ENCODE measurements at places on chromosomes 13 and 19.

- no peak for DNase-seq
Observed at GRCh38 chr19:2076526-2076944, 19.6 kb downstream of the MOB3A start.

DNA sequence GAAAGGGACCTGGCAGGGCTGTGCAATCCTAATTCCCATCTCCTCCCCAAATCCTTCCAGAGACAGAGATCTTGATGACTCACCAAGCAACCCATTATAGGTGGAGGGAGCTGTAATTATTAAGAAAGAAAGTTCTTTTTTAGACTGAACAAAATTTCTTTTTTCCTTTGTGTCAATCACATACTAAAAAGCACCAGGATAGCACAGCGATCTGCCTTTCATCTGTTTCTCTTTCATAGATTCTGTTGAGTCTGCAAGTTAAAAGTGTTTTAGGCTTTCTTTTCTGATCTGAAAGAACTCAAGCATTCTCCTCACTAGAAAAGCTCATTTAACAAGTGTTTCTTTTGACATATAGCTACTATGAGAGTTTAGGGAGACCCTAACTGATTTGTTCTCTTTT is 222.8 kb downstream of the DCT start:
- DNase-seq: no peak

- DNase-seq: no peak
Observed at GRCh38 chr19:1434577-1435060, 3.6 kb upstream of the RPS15 start.

- DNase-seq: no peak
Observed at GRCh38 chr13:72444999-72445398, 282.4 kb downstream of the MZT1 start.

- no peak for DNase-seq
Observed at GRCh38 chr19:21474671-21475181, 30.7 kb upstream of the ZNF429 start.

- DNase-seq: no peak
Observed at GRCh38 chr13:105984236-105984635, 551.2 kb downstream of the EFNB2 start.

DNA sequence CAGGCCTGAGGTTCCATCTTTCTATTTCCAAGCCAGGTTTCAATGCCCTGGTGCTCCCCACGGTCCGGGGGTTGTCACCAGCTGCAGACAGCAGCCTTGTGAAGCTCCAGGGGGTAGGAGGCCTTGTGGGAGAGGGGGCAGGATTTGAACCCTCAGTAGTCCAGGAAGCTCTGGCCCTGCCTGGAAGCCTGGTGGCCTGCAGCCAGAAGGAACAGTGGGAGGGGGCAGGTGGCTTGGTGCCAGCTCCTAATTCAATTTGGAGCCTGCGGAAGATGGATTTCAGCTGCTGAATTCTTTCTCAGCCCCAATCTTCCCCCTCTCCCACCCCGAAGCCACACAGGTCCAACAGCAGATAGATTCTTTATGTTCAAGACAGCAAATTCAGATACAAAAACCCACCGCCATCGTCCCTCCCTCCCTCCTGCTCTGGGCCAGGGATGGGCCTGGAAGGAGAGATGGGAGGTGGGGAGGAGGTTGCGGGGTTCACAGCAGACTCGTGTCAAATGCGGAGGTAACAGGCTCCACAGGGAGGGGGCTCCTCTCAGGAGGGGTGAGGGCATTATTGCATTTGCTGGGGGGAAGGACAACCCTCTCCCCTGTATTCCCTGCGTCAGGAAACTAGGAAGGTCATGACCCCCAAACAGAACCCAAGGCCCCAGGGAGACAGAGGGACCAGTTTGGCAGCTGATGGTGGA is 2.4 kb upstream of the PTGER1 start:
- no peak for DNase-seq

GRCh38 chr19:58513694-58514563 is 2.1 kb upstream of the SLC27A5 start:
- DNase-seq: peak; percentile 84

DNA sequence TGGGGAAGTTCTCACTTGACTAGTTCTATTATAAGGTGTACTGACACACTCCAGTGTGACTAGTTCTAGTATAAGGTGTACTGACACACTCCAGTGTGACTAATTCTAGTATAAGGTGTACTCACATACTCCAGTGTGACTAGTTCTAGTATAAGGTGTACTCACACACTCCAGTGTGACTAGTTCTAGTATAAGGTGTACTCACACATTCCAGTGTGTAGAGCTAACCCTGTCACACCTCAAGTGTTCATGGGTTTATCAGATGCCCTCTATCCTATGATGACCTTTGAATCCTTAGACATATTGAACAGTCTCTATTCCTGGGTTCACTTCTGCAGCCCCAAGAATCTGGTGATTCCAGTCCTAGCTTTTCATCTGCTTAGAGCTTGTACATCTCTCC is 54.6 kb upstream of the MYO16 start:
- no peak for DNase-seq

- no peak for DNase-seq
Observed at GRCh38 chr13:104805346-104805745, 1730.1 kb downstream of the EFNB2 start.

- no peak for DNase-seq
Observed at GRCh38 chr19:5250127-5250659, 90.4 kb downstream of the PTPRS start.

- no peak for DNase-seq
Observed at GRCh38 chr13:108828086-108828815, 198.8 kb downstream of the MYO16 start.

- no peak for DNase-seq
Observed at GRCh38 chr19:16074488-16075365, 1.6 kb upstream of the TPM4 start.

DNA sequence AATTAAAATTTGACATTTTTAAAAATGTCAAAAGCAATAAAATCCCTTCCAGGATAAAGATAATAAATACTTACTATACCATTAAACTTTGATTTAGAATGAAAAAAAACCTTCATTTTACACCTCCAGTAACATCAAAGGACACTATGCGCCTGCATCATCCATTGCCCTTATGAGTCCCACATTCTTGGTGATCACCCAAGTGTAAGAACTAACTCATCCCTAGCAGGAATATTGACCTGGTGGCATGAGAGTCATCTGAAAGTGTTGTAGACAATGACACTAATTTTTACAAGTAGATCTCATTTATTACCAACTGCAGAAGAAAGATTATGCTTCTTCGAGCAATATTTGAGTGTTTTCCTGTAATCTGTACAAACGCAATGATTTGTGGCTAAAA is 1128.9 kb downstream of the EFNB2 start:
- DNase-seq: no peak

GRCh38 chr19:56547535-56547934 is 8.8 kb downstream of the ZFP28 start:
- DNase-seq: no peak

- no peak for DNase-seq
Observed at GRCh38 chr19:33248954-33249613, 23.4 kb upstream of the SLC7A10 start.

GRCh38 chr19:58218899-58219298 is 9.8 kb upstream of the ZNF544 start:
- no peak for DNase-seq

DNA sequence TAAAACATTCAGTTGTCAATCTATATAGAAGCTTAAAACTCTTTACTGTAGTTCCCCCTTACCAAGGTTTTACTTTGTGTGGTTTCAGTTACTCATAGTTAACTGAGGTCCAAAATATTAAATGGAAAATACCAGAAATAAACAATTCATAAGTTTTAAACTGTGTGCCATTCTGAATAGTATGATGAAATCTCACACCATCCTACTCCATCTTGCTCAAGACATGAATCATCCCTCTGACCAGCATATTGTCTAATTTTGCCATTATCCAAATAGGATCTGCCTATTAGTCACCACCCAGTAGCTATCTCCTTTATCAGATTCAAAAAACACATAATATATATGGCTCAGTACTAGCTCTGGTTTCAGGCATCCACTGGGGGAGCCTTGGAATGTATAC is 22.4 kb downstream of the ZNF571 start:
- DNase-seq: no peak

GRCh38 chr13:86892330-86892729 is 778.8 kb upstream of the SLITRK5 start:
- no peak for DNase-seq

- DNase-seq: no peak
Observed at GRCh38 chr13:49265822-49266221, 18.1 kb downstream of the CDADC1 start.

GRCh38 chr19:1935484-1936208 is 5.3 kb upstream of the CSNK1G2 start:
- DNase-seq: peak; percentile 5

GRCh38 chr13:101398920-101399319 is 17.4 kb downstream of the NALCN start:
- DNase-seq: no peak

DNA sequence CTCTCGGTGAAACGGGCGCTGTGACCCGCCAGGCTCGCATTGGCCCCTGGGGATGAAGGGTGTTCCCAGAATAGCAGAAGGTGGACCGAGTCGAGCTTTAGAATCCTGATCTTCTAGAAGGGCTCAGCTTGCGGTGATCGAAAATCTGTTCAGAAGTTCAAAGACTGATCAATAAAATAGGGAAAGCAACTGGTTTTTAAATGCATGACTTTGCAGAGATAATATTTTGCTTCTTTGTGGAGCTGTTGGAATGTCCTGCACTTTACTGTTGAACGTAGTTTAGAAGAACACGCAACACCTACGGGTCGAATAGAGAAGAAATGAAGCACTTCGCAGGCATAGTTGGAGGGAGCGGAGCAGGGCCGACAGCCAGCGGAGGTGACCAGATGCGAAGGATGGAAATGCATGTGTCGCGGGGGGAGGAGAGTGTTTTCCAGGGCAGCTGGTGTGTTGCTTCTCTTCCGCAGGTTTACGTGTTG is 766 bp downstream of the CEBPG start:
- DNase-seq: peak; percentile 85

DNA sequence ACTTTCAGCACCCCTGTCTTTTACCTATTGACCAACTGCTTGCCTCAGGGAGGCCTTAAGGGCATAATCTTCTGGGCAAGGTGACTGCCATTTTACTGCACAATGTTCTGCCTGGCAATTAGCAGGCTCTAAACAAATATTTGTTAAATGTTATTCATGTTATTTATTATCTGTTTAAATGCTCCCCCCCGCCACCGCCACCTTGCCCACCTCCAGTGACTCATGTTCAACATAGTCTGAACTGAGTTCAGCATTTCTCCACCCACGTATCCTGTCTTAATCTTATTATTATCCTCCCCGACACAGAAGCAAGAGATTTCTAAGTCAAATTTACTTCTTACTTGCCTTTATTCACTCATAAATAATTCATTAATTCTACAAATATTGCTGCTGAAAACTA is 144.8 kb downstream of the LIG4 start:
- no peak for DNase-seq

- peak; percentile 70 for DNase-seq
Observed at GRCh38 chr13:94435604-94436226, 43.8 kb downstream of the DCT start.

- no peak for DNase-seq
Observed at GRCh38 chr13:43493496-43494000, 293.2 kb downstream of the ENOX1 start.

- no peak for DNase-seq
Observed at GRCh38 chr19:1324806-1325567, 39.3 kb downstream of the EFNA2 start.

DNA sequence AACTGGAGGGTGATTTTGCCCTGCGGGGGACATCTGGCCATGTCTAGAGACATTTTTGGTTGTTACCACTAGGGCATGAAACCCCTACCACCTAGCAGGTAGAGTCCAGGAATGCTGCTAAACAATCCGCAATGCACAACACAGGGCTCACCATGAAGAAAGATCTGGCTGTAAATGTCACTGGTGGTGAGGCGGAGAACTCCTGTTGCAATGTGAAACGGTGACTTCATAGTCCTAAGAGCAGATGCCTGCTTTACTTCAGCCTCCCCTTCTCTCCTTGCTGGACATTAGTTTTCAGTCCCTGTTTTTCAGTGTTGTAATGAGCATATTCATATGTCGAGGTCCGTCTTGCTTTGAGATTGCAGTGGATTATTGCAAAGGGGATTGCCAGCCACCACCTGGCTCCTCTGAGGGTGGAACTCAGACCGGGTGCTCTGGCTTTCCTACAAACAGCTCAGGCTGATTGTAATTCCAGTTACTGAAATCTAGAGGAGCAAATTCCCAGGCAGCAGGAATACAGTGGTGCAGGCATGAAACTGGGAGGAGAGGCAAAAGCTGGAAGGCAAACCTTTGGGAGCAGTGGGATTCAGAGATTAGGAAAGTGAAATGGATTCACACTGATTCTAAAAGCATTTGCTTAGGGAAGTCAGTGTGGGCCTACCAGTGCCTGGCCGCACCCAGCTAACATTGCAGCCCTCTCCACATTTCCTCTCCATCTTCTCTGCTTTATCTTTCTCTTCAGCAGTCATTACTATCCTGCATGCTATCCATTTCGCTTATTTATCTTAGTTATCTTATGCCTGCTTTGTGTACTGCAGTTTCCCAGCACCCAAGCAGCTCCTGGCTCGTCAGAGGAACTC is 76.1 kb upstream of the PCDH8 start:
- no peak for DNase-seq

GRCh38 chr19:21256722-21257121 is 72.5 kb downstream of the ZNF708 start:
- no peak for DNase-seq

DNA sequence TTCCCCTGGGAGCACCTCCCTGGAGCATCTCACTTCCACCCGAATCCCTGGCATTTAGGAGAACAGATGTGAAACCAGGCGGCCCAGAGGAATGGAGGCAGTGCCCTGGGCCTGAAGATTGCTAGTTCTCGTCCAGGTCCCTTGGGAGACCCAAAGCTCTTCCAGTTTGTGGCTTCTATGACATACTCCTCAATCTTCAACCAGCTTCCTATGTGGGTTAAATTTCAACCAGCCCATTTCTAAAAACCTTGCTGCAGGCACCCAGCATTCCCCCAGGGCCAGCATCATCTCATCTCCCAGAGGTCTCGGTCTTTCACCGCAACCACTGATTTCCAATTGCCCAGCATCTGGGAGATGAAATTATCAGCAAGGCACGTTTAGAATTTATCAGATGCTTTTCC is 46.0 kb upstream of the STK24 start:
- DNase-seq: no peak

Measured in NCI-H526 treated with DMSO at 0.1 percent for 48 hours (cell line).